ENCODE measurements at places on chromosomes 2 and 18. TPM values are rescaled to one million over a fixed set of nuclear protein-coding genes. Genes with fewer than 3 reads are reported as not detected.

DNA sequence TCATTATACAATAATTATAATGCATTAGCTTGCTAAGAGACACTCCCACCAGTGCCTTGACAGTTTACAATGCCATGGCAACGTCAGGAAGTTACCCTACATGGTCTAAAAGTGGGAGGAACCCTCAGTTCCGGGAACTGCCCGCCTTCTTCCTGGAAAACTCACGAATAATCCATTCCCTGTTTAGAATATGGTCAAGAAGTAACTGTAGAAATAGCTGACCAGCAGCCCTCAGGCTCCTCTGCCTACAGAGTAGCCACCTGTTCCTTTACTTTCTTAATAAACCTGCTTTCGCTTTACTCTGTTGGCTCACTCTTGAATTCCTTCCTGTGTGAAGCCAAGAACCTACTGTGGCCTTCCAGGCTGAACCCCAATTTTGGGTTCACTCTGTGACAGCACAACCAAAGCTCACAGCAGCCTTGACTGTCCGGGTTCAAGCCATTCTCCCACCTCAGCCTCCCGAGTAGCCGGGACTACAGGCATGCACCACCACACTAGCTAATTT is 20.0 kb upstream of the PTPN2 start:
- H3K4me1 ChIP-seq, result peaks cover 5% of the 10 kb centered on the region
- no peaks in the 10 kb centered on the region for H3K27me3 ChIP-seq
- H3K27ac ChIP-seq, result no peak overlapping the region
- no peak for DNase-seq
- no peaks in the 10 kb centered on the region for H3K36me3 ChIP-seq

Gene AQP12B
- total RNA-seq, result not detected

GRCh38 chr18:76991021-76991688 is 141.4 kb downstream of the MBP start:
- H3K27me3 ChIP-seq, result no peaks in the 10 kb centered on the region
- H3K4me1 ChIP-seq, result peaks cover 3% of the 10 kb centered on the region
- no peak overlapping the region for H3K4me3 ChIP-seq

- peaks cover 6% of the 10 kb centered on the region for H3K27me3 ChIP-seq
- H3K4me3 ChIP-seq, result no peak overlapping the region
- peaks cover 46% of the 10 kb centered on the region for H3K4me1 ChIP-seq
These were observed 179.3 kb downstream of the GLI2 start for GRCh38 chr2:120914839-120915521.

- no peak for DNase-seq
- H3K4me1 ChIP-seq, result no peaks in the 10 kb centered on the region
- no peak overlapping the region for H3K4me3 ChIP-seq
- no peaks in the 10 kb centered on the region for H3K36me3 ChIP-seq
- no peaks in the 10 kb centered on the region for H3K27me3 ChIP-seq
These were observed 121.8 kb downstream of the DSC3 start for GRCh38 chr18:30920757-30921156.
